Naive thymus-derived CD8-positive, alpha-beta T cell (primary cell): ENCODE measurements at places on chromosomes 6 and 20.

DNA sequence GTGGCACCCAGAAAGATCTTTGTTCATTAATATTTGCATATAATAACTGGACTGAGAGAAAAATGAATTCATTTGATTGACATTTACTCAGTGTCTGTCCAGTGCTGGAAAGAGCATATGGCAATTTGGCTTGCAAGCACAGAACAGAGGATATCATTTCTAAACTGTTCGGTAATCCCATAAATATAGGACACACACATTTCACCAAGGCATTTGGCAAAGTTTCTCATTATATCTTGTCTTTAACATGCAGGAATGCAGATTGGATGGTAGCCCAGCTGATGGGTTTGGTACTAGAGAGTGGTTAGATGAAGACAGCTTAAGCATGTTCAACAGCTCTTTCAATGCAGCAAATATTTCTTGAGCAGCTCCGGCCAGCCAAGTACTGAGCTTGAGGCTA lies 259.2 kb downstream of the PRKN start:
- DNase-seq = no peak

- no peak for DNase-seq
These were observed 324.7 kb downstream of the CD83 start for GRCh38 chr6:14442242-14442641.

GRCh38 chr20:25077610-25078169 lies 4.3 kb downstream of the VSX1 start:
- no peak for DNase-seq

DNA sequence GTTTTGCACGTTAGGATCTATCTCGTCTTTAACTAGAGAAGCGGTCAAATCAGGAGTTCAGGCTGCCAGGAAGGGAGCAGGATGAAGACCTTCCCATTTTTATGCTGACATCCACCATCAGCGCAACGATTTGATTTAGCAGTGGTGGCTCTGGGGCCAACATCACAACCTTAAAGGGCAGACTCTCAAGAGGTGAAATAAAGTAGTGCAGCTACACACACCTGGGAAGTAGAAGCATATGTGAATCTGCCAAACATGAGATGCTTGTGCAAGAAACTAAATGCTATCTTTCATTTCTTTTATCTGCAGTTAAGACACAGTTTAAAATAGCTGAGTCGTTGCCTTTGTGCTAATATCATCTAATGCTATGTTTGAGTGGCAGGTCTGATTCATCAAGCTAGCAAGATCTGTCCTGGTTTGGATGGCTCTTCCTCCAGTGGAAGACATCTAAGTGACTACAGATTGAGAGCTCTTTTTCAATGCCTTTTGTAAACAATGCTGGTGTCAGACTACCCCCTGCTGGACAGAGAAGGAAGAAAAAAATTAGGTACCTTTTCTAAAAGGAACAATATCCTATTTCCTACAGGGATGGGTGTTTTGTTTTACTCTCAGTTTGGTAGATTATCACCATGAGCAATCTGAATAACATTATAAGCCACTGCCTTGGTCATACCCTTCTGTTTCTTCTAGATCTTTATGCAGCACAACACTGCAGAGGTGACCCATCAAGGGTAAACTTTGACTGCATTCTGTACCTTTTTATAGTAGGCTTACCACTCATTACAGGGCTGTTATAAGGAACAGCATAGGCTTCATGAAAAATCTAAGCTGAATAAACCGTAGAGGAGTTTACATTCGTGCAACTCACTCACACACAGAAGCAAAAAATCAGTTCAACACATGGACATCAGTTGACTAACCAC lies 171.6 kb upstream of the FBXL4 start:
- DNase-seq = peak; percentile 29

GRCh38 chr20:5000263-5001173 lies 792 bp downstream of the SLC23A2 start:
- DNase-seq = peak; percentile 23

GRCh38 chr20:63330084-63330760 lies 30.9 kb downstream of the CHRNA4 start:
- DNase-seq = no peak

- DNase-seq = no peak
These were observed 114.7 kb upstream of the BACH2 start for GRCh38 chr6:90411292-90411781.

- no peak for DNase-seq
These were observed 485.7 kb upstream of the JARID2 start for GRCh38 chr6:14759976-14760672.

- no peak for DNase-seq
These were observed 337.6 kb downstream of the CDC5L start for GRCh38 chr6:44725070-44725469.

GRCh38 chr6:139882977-139883728 lies 508.7 kb upstream of the CITED2 start:
- DNase-seq = no peak

GRCh38 chr20:46121184-46121930 lies 3.2 kb downstream of the CD40 start:
- DNase-seq = no peak

DNA sequence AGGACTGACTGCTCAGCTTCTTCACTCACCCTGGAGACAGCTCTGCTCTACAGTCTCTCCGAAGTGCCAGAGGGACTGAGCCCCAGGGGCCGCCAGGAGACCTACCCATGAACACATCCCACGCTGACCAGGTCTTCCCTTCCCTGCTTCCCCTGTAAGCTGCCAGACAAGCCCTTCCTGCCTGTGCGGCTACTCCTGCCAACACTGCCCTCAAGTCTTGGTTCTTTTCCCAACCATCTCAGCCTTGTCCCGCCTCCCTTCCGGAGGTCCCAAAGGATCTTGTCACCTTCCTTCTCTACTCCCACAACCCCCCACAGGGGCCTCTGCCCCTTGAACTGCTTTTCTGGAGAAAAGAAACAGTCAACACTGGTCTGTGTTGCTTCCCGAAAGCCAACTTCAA lies 15.0 kb downstream of the CPNE5 start:
- DNase-seq = no peak

- DNase-seq = no peak
These were observed 98.8 kb upstream of the BEND6 start for GRCh38 chr6:56856036-56856580.

DNA sequence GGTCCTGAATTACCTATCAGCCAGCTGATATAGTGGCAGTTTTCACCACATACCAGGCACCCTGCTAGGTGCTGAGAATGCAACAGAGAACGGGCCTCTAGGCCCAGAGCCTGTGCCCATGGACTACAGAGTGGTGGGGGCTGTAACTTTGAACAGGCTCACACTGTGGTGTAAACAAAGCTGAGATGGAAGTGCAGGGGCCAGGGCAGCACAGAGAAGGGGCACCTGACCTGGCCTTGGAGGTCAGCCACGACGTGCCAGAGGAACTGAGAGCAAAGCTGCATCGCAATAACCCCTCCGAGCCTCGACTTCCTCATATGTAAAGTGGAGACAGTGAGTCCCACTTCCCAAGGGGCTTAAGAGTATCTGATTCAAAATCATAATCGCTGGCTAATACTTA lies 105.8 kb downstream of the MAFB start:
- DNase-seq = no peak

GRCh38 chr20:54017846-54018245 lies 52.5 kb downstream of the BCAS1 start:
- DNase-seq = no peak

- no peak for DNase-seq
These were observed 46.0 kb upstream of the TAGAP start for GRCh38 chr6:159090530-159091480.

DNA sequence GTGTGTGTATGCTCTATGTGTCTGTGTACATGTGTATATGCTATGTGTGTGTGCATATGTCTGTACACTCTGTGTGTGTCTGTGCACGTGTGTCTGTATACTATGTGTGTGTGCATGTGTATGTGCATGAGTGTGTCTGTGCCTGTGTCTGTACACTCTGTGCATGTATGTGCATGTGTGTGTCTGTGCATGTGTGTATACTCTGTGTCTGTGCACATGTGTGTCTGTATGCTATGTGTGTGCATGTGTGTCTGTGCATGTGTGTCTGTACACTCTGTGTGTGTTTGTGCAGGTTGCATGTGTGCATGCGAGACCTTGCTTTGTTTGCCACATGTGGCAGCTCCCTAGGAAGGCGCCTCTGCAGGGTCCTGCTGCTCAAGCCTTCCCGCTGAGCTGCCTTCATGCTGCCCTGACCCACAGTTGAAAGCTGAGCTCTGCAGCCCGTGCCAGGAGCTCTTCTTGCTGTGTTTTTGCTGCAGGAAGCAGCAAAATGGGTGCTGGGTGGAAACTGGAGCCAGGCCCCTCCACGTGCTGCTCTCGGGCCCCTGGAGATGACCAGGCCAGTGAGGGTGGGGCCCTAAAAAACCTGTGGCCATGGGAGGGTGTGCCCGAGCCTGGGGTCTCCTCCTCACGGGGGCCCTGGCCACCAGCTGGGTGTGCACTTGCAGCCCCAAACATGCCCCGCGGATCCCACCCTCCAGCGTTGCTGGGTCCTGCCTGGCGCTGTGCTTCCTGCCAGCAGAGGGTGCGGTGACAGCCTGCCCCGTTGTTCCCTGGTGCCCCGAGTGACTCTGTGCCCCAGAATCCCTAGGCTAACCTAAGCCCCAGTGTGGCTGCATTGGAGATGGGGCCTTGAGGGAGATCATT lies 109.1 kb downstream of the DACT2 start:
- DNase-seq = no peak

GRCh38 chr6:5086294-5086890 lies 1.3 kb downstream of the PPP1R3G start:
- DNase-seq = no peak

- no peak for DNase-seq
These were observed 14.0 kb upstream of the GCM1 start for GRCh38 chr6:53162606-53163005.

DNA sequence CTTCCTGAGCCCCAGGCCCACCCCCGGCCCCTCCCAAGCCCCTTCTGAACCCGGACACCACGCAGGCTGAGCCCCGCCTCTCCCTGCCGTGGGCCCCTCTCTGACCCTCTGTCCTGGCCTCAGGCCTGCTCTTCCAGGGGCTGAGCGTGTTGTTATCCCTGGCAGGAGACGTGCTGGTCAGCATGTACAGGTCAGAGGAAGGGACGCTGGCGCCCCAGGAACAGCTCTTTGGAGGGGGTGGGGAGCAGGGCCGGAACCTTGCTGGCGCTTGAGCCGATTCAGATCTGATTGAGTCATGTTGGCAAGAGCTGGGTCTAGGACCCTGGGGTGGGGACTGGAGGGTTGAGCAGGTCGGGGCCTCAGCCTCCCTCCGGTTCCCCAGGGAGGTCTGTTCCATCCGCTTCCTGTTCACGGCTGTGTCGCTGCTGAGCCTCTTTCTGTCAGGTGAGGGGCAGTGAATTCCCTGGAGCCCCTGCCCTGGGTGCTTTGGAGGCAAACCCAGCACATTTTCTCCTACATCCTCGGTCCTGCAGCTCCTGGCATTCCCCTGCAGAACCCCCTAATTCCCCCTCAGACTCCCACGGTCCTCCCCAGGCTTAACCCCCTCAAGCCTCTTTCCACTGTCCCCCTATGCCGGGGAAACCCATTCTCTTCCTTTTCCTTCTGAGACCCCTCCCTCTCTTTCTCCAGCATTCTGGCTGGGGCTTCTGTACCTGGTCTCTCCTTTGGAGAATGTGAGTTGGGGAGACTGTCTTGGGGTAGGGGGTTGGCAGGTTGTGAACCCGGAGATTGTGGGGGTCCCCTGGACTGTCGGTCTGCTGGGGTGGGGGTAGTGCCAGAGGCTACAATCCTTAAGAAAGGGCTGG lies 2.0 kb downstream of the SPAG4 start:
- DNase-seq = peak; percentile 42

GRCh38 chr20:58251979-58252591 lies 23.6 kb upstream of the ANKRD60 start:
- DNase-seq = no peak

DNA sequence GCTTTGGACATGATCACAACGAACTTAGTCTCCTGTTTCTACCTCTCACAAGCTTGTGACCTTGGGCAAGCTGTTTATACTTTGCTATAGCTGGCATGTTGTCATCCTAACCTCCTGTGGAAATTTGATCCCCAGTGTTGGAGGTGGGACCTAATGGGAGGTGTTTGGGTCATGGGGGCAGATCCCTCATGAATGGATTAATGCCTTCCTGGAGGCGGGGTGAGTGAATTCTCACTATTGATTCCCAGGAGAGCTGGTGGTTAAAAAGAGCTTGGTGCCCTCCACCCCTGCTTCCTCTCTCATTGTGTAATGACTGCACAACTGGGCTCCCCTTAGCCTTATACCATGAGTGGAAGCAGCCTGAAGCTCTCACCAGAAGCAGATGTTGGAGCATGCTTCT lies 228.9 kb downstream of the HIVEP2 start:
- no peak for DNase-seq

DNA sequence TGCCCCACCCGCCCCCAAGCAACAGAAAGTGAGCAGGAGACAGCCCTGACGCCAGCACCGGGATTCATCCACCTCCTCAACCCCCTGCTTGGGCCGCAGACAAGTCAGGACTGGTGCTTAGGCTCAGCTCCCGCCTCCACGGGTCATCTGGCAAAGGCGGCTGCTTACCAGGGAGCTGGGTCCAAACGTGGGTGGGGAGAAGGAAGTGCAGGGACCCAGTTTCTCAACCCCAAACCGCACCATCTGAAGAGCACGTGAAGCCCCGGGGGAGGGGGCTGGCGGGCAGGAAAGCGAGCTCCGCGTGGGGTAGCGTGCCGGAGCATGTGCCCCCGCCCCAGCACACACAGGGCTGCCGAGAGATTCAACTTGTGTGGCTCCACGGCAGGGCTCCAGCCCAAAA lies 87.2 kb downstream of the BMP7 start:
- no peak for DNase-seq

DNA sequence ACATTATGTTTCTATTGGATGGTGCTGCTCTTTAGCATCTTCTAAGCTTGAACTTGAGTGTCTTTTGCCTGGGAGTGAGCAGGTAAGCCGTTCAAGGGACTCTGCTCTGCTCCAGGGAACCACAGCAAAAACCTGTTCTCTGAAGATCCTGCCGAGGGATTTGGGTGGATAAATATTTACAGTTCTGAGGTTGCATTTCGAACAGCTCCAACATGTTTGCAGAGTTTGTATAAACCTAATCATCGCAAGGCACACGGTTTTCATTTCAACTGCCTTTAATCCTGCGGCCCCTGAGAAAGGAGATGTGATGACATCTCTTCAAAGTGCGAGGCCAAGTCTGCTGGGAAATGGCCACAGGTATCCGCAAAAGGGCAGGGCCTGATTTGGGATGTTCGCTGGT lies 293.4 kb downstream of the TFAP2C start:
- no peak for DNase-seq
